ENCODE measurements at places on chromosomes 5 and 9.

DNA sequence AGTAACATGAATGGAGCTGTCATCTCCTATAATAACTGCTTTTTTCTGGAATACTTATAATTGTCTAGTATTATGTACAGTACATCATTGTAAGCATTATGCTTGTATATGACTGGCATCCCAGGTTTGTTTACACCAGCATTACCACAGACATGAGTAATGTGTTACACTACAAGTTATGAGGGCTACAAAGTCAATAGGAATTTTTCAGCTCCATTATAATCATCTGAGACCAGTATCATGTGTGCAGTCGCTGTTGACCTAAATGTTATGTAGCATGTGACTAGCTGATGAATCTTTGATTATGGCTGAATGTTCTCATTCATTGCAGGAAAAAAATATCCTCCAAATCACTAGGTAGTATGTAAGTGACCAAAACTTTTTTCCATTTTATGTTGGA is 2.2 kb downstream of the ZCCHC9 start:
- no peak for DNase-seq

DNA sequence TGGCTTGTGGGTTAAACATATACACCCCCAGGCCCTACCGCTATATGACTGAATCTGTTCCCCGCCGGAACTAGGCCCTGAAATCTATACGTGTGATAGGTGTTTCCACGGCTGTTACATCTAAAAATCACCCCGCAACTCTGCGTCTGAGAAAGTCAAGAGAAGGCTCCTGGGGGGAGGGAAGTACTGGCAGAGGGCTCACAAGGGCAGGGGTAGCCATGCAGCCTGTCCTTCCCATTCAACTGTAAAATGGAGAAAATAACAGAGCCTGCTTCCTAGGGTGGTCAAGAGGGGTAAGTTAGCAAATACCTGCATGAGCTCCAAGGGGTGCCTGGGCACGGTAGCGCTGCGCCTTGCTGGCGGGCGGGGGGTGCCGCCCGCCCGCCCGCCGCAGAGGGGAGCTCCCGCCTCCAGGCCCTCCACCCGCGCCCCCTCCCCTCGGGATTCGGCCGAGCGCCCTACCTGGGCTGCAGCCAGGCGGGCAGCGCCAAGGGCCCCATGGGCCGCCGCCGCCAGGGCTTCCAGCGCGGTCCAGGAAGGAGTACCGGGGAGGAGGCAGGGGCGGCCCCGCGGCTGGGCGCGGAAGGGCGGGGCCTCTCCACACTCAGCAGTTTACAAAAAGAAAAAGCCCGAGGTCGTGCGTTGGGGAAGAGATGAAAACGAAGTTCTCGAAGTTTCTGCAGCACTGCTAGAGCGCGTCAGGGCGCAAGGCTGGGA is at the start of gene HACD4:
TSS of gene HACD4 (minus strand) at position 550 of the 717 bp plus-strand sequence. CDS start at position 500, 50 bp downstream.
- DNase-seq = no peak

DNA sequence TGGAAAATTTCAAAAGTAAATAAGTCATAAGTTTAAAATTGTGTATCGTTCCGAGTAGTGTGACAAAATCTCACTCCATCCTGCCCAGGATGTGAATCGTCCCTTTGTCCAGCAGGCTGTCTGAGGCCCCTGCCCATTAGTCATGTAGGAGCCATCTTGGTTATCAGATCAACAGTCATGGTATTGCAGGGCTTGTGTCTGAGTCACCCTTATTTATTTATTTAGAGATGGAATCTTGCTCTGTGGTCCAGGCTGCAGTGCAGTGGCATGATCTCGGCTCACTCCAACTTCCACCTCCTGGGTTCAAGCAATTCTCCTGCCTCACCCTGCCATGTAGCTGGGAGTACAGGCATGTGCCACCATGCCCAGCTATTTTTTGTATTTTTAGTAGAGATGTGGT is 30.2 kb downstream of the ITGA2 start:
- peak; percentile 29 for DNase-seq

GRCh38 chr5:172782169-172783039 is 11.4 kb upstream of the DUSP1 start:
- no peak for DNase-seq

DNA sequence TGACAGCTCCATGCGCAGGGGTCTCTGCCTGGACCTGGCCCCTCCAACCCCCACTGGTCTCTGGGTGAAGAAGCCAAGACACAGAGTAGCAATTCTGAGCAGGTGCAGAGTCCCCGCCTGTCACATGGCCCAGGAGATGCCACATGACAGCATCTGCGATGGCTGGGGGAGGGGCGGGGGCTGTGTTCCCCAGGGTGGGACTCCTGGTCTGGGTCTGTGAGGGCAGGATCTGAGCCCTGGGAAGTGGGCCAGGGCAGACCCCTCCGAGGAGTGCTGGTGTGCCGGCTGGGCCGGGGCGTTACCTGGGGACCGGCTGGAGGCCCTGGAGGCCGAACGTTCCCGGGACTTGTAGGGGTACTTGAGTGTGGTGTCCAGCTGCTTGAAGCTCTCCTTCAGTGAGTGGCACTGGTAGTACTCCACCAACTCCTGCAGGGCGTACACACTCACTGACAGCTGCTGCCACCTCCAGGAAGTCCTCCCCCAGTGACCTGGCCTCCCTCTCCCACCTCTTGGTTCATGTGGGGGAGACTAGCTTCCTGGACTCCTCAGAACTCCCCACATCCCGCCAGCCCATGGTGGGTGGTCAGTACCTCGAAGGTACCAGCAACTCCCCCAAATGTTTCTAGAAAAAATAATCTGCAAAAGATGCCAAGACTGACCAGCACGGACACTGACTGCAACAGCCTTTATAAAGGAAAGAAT is 32.1 kb upstream of the SARDH start:
- DNase-seq = peak; percentile 27

GRCh38 chr5:89723907-89724306 is 685.6 kb downstream of the CETN3 start:
- DNase-seq = no peak

- no peak for DNase-seq
Measured at GRCh38 chr5:143019157-143019556, 249.0 kb downstream of the ARHGAP26 start.

DNA sequence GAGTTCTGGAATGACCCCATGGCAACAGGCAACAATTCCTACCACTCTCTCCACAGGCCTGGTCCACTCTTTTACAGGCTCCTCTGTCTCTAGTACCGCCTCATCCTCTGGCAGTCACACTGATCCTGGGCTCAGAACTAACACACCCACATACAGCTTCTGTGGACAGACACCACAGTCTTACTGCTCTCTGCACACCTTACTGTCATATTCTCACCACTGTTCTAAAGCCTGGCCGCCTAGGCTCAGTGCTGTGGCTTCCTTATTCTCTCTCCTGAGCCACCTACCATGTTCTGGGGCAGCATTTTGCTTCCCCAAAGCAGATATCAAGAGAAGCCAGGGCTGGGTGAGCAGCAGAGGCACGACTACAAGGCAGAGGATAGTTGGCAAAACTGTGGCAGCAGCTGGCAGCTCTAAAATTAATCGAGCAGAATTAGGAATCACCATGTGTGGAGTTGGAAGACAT is 14.8 kb downstream of the REEP5 start:
- no peak for DNase-seq

DNA sequence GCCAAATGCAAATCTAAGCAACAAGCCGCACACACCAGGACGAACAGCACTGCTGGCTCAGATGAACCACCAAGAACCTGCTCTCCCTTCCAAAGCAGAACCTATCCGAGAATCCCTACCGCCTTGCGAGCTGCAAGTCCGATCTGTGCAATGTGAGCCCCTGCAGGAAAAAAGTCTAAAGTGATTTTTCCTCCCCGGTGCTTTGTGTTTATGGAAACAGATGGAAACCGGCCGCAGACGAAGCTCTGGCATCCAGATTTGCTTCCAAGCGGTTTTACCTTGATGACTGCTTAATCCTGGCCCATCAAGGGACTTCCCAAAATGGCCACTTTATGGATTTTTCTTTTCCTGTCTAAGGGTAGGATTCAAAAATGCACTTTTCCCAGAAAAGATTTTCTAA is 112.5 kb downstream of the VAV2 start:
- DNase-seq = no peak

DNA sequence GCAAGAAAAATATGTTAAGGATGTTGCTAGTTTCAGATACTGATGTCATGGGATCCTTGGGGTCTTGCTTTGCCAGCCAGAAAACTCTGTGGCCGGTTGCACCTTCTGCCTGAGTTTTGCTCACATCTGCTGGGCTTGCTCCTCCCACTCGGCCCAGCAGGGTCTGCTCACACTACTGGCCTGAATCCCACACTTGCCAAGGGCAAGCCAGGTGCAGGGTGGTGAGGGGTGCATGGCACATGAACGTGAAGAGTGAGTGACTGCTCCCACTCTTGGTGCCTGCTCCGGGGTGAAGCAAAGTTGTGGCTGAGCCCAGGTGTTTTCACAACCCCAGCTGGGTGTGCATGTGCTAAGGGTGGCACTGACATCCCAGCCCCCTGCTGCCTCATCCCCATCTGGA is 83.1 kb upstream of the STARD4 start:
- no peak for DNase-seq

- DNase-seq = no peak
Measured at GRCh38 chr5:136006164-136006563, 22.6 kb upstream of the TGFBI start.

- DNase-seq = no peak
Measured at GRCh38 chr5:122300374-122300773, 11.7 kb upstream of the SNCAIP start.

GRCh38 chr5:72308853-72309191 is 11.2 kb downstream of the MRPS27 start:
- DNase-seq = no peak

DNA sequence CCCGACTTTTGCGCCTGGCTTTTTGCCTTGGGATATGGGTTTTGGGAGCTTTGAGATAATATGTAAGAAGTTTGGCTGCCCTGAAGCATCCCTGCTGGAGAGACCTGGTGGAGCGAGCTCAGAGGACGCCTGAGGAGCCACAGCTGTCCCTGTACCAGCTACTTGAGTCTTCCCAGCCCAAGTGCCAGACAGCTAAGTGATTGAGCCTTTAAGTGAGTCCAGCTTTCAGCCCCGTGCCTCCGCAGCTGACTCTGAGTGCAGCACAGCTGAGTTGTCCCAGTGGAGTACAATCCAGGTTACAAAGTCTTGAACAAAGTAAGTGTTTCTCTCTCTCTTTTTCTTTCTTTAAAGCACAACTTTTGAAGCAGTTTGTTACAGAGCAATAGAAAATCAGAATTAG is 203.8 kb upstream of the DAP start:
- no peak for DNase-seq

DNA sequence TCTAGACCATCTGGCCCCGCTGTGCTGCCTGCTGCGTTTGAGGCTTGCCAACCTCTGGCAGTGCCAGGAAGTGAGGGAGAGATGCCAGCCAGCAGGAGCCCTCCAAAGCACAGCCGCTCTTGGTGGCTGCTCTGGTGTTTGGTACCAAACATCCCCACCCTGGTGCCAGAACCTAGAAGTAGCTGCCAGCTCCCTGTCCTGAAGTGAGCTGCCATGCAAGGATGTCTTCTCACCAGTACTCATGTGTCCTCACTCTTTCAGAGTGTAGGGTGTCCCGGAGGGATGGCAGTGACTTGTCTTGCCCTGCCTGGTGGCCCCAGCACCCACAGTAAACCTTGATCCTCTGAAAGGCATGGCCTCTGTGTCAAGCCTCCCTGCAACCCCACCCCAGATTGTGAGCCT is 43.4 kb downstream of the AMBP start:
- DNase-seq = no peak

DNA sequence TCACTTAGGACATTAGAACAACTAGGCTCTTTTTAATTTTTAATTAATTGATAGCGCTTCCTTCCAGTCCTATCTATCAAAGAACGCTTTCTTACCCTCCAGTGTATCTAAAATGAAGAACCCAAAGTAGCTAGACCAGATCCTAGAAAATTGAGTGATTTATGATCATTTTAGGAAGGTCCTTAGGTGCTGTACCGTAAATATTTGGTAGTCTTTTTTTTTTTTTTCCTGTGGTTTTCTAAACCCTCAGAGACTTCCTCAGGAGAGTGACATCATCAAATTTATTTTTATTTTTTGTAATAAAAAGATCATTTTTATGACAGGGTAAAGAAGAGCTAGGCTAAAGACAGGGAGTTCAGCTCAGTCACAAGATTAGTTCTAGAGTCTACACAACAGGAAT is 197.4 kb downstream of the WDR70 start:
- no peak for DNase-seq

DNA sequence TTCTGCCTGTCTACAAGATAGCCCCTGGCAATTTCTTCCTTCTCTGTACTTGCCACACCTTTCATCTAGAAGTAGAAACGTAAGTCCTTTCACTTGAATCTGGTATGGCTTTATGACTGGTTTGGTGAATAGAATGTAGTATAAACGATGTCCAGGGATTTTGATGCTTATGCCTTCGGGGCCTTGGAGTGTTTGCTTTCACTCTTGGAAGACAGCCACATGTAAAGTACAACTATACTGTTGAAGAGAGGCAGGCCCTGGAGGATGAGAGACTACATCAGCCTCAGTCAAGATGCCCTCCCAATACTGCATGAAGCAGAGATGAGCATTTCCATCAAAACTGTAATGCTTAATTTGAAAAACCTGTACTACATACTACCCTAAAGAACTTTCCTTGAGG is 553.8 kb upstream of the C9orf72 start:
- DNase-seq = no peak

DNA sequence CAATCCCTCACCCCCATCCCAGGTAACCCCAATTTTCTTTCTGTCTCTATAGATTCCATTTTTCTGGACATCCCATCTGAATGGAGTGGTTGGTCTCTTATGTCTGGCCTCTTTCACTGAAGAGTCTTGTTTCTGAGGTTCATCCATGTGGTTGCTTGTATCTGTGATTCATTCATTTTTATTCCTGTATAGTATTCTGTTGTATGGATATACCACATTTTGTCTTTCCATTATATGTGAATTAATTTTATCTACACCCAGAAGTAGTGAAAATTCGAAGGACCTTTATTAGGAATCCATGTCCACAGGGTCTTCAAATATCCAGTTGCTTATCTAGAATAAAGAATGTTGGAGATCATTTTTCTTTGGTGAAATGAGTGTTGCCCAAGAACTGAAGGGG is 207.6 kb upstream of the MSX2 start:
- DNase-seq = no peak

DNA sequence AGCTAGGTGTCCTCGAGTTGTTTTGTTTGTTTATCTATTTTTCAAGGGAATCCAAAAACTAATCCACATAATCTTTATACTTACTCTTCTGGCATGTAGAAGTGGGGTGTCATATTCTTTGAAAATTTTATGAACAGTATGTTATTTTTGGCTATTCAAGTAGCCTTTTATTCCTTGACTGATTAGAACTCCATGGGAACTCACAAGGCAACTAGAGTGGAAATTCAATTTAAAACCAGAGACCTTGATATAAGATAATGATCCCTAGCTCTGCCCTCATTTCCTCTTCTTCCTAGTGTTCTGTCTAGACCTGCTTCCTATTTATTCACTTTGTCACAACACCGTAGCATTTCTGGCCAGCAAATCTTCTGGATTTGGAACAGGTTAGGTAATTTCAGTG is 1123.7 kb upstream of the C9orf72 start:
- no peak for DNase-seq

- no peak for DNase-seq
Measured at GRCh38 chr5:139762615-139763170, 32.9 kb upstream of the PSD2 start.

DNA sequence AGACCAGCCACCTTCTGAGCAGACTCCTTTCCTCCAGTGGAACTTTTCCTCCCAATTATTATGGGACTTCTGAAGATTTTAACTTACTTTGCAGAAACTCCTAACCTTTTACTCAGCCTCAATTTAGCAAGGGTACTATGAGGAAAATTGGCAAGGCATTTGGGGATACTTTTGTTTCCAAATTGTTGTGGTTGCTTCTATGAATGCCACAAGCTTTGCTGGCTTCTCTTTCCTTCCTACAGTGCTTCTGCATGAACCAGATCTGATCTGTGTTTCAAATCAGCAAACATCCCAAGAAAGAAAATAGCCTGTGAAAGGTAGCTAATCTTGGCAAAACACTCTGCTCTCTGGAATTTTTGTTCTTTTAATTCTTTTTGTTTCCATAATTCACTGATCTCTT is 57.3 kb upstream of the TAF11L2 start:
- no peak for DNase-seq
